ENCODE measurements at places on chromosomes 7 and 10.

DNA sequence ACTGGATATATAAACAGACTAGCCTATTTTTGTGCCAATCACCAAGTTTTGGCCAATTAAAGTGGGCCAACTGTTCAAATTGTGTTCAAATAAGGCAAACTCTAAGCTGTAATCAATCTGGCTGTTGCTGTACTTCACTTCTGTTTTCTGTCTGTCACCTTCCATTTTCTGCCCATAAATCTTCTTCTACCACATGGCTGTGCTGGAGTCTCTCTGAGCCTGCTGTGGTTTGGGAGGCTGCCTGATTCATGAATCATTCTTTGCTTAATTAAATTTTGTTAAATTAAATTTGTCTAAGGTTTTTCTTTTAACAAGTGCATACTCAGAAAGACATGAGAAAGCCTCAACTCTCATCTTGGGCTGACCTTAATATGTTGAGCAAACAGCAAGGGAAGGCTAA, 172.6 kb upstream of the VIPR2 start:
- no peak for DNase-seq

GRCh38 chr7:71835056-71835455, 577.1 kb downstream of the CALN1 start:
- DNase-seq = no peak

DNA sequence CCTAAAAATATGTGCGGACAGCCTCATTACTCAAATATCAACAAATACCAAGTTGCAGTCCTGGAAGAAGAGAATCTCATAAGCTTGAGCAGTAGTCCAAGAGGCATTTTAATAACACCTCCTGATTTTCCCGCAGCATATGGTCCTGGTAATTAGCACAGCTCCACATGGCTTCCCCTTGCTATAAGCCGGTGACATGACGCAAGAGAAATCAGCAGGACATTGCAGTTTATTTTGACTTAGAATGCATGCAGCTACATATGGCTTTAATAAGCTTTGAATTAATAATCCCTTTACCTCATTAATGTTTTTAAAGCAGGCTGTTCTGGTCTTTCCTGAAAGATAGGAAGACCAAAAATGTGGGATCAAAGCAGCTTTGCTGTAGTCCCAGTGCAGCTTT, 137.6 kb downstream of the RAMP3 start:
- no peak for DNase-seq

DNA sequence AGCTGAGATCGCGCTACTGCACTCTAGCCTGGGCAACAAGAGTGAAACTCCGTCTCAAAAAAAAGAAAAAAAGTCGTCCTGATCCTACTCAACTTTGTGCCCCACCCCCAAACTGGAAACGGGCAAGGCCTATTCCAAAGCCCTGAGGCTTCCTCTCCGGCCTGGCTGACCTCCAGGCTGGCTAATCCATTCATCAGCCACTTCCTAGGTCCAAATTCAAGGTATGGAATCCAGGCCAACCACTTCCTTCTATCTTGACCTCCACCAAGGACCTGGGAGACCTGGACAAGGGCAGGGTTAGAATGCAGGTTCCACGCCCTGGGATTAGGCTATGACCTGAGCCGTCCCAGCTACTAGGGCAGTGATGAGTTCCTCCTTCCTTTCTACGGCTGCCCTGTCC, 20.4 kb upstream of the EIF4H start:
- no peak for DNase-seq

GRCh38 chr10:110973400-110973799, 54.0 kb downstream of the SHOC2 start:
- DNase-seq = no peak

GRCh38 chr10:98173260-98173659, 38.8 kb downstream of the R3HCC1L start:
- no peak for DNase-seq

DNA sequence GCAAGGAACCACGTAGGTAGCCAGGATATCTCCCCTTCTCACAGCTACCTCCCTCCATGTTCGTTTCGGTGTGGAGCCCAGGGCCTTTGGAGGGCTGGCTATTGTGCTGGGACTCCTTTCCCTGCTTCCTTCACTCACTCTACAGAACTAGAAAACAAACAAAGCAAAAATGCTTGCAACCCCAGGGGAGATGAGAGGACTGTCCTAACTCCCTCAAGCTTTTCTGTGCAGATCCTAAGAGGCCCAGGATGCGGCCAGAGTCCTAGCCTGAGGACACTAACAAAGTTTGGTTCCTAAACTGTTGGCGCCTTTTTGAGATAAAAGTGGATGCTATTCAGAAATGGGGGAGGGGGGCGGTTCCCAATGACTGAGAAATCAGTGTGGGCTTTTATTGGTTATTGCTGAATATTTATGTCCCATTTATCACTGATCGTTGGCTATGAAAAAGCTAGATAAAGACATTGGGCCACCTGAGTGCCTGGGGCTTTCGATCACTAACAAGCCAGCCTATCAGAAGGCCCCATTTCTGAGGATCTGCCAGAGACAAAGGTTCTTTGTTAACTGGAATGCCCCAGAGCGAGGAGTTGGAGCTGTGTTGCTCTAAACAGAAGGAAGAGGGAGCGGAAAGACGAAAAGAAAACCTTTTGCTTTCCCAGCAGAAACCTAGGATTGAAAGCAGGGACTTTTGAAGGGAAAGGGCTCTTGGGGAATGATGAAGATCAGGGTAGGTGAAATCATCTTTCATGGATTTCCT, 95.2 kb upstream of the EGR2 start:
- no peak for DNase-seq

DNA sequence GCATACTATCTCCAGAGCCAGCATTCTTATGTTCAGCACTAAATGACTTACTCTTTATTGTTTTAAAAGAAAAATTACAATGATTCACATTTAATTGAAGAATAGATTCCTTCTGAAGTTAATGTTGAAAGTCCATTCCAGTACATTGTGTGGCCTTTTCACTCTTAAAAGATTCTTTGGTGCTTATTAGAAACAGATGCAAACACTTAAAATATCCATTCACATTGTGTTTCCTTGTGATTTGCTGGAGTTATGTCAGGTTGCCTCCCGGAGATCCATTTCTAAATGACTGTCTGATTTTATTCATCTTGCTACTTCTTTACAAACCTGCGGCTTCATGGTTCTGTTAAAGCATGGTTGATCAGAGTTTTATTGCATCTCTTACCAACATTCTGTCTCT, 152.8 kb downstream of the FOXP2 start:
- DNase-seq = no peak

DNA sequence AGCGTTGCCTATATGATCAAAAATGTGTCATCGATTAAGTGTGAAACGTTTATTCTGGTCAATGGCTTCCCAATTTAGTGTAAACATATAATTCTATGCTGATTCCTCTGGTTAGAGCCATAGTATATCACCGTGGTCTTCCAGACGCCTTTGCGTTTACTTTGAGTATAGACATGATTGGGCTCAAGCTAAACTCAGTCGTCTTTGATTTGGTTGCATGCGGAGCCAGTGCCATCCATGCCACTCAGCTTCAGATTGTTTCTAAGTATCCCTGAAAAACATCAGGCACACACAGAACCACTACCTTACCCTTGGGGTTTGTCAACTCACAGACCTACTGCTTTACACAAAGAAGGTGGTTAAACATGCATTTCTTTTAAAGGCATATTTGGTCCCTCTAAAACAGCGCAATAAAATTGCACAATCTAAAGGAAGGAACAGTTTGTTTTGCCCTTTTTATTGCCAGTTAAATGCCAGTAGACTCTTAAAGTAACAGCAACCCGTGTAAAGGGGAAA, 273.6 kb upstream of the KLF6 start:
- no peak for DNase-seq

GRCh38 chr10:89900554-89900953, 199.2 kb downstream of the KIF20B start:
- no peak for DNase-seq

DNA sequence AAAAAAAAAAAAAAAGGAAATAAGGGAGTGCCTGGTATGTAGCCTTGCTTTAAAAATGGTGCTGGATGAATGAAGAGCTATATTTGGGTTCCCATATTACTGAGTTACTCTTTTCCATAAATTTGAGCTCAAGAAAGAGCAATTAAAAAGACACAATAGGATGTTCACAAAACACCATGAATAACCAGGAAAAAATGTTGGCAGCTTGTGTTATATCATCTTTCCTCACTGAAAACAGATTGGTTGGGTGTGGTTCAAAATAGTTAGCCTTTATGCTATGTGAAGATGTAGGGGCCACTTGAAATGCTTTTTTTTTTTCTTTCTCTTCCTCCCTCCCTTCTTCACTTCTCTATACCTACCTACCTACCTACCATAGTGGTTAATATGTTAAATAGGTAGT, 256.9 kb downstream of the STK31 start:
- no peak for DNase-seq

GRCh38 chr10:38047666-38048065, 37.2 kb downstream of the ZNF33A start:
- DNase-seq = no peak

DNA sequence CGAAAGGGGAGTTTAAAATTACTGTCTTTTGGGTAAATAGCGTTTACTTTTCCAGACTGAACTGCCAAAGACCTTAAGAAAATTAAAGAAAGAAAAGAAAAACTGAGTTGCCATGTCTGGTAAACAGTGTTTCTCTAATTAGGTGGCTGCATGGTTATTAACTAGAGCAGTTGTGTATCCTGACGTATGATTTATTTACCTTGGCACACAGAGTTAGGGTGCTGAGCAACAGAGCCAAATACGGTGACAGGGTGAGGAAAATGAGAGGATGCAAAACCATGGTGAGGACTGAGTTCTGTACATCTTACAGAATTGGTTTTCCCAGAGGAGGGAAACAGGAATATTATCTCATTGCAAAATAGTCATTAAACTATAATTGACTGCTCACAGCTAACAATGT, 546.4 kb upstream of the FZD8 start:
- no peak for DNase-seq

DNA sequence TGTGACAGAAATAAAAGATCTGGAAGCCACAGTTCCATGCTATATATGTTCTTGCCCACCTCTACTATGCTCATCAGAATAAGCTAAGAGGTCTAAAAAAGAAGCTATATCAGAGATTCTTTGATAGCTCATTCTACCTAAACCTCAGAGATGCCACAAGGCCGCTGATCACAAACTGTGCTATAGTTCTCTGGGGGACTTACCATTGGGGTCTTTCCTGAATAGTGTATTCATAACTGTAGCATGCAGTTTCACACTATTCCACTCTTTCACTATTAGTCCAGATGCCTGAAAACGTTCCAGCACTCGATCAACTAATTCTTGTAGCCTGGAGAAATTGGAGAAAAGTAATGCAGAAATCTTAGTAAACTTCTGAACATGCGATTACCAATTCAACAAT, 44.5 kb upstream of the SPOCK2 start:
- DNase-seq = no peak

Data from right lobe of liver (tissue), 6 donors.